ENCODE measurements at places on chromosomes 11 and 22. TPM values are rescaled to one million over a fixed set of nuclear protein-coding genes. Genes with fewer than 3 reads are reported as not detected.

The MIOX gene
- 1.8 TPM for total RNA-seq

The RAG1 gene
- 2.4 TPM for total RNA-seq

The B3GAT1 gene
- 0.48 TPM for total RNA-seq

The DDTL gene
- 0.75 TPM for total RNA-seq

The SLC25A18 gene
- total RNA-seq = 0.08 TPM

The TST gene
- 49.2 TPM for total RNA-seq

The CRYBB2 gene
- not detected for total RNA-seq

The CHEK1 gene
- total RNA-seq = 17.5 TPM

The DNAJB7 gene
- not detected for total RNA-seq

The SHISAL1 gene
- total RNA-seq = 0.71 TPM

The MPZL3 gene
- 7.9 TPM for total RNA-seq

The HEPN1 gene
- not detected for total RNA-seq

The CDCA5 gene
- total RNA-seq = 6.9 TPM

The POLD3 gene
- 11.9 TPM for total RNA-seq

The OR2D2 gene
- total RNA-seq = 0.38 TPM

The MN1 gene
- 4.5 TPM for total RNA-seq

The BAIAP2L2 gene
- total RNA-seq = 4.1 TPM

The CCDC90B gene
- total RNA-seq = 67.4 TPM

The LARGE2 gene
- 11.2 TPM for total RNA-seq

The SPI1 gene
- total RNA-seq = 0.14 TPM

The CHADL gene
- total RNA-seq = 1.6 TPM

The ZNF280B gene
- total RNA-seq = 4.0 TPM

The TSGA10IP gene
- not detected for total RNA-seq

The ART5 gene
- total RNA-seq = 0.21 TPM

The SYT7 gene
- 15.9 TPM for total RNA-seq

The FXYD2 gene
- 5.0 TPM for total RNA-seq

The CFAP68 gene
- 16.8 TPM for total RNA-seq

The TRIM6 gene
- total RNA-seq = 3.4 TPM

The TMEM191C gene
- 6.7 TPM for total RNA-seq

All from kidney epithelial cell (primary cell).